G401 (cell line): ENCODE measurements at places on chromosomes 3 and 15. TPM values are rescaled to one million over a fixed set of nuclear protein-coding genes. Genes with fewer than 3 reads are reported as not detected.

LXN gene
- not detected in 2 replicates for total RNA-seq

SKOR1 gene
- 4.9 and 7.1 TPM in 2 replicates for total RNA-seq

GOLGA6L10 gene
- 0.47 and 0.98 TPM in 2 replicates for total RNA-seq

FBXO40 gene
- not detected in 2 replicates for total RNA-seq

DNAH12 gene
- not detected in 2 replicates for total RNA-seq
